ENCODE measurements at places on chromosomes 5 and 9. TPM values are rescaled to one million over a fixed set of nuclear protein-coding genes. Genes with fewer than 3 reads are reported as not detected.

The ZFP37 gene
- total RNA-seq, result 1.4 TPM

The FOXD4L3 gene
- not detected for total RNA-seq

The UIMC1 gene
- total RNA-seq, result 40.0 TPM

The PCDHA9 gene
- not detected for total RNA-seq

The PELO gene
- 40.9 TPM for total RNA-seq

The GPX8 gene
- not detected for total RNA-seq

The LHX6 gene
- not detected for total RNA-seq

The PRR7 gene
- 20.1 TPM for total RNA-seq

The FOXD4L6 gene
- total RNA-seq, result not detected

The PLPPR1 gene
- not detected for total RNA-seq

Measured in activated CD8-positive, alpha-beta memory T cell treated with anti-CD3 and anti-CD28 coated beads for 36 hours (primary cell).